ENCODE measurements at places on chromosomes 13 and 19.
A peak's percentile ranks its signal among the peaks of the same experiment; 100 is the strongest.

GRCh38 chr13:50891206-50891605 lies 18.4 kb upstream of the RNASEH2B start:
- DNase-seq = no peak

DNA sequence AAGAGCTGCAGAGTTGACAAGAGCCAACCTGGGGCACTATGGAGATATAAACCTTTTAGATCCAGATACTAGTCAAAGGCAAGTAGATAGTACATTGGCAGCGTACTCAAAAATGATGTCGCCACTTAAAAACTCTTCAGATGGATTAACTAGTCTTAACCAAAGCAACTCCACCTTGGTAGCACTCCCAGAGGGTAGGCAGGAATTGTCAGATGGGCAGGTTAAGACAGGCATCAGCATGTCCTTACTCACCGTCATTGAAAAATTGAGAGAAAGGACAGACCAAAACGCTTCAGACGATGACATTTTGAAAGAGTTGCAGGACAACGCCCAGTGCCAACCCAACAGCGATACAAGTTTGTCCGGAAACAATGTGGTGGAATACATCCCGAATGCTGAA lies 8.9 kb downstream of the ZNF507 start:
- no peak for DNase-seq

DNA sequence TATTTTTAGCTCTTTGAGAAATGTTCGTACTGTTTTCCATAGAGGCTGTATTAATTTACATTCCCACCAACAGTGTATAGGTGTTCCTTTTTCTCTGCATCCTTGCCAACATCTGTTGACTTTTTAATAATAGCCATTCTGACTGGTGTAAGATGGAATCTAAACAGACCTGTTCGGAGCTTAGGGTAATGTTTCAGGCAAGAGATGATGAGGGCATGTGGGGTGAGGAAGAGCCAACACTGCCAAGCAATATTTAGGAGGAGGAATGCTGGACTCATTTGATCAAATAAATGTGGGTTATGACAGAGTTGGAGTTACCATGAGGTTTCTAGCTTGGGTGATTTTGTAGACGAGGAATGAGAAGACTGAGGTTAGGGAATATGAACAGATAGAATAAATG lies 382.9 kb downstream of the KLF12 start:
- DNase-seq = no peak

DNA sequence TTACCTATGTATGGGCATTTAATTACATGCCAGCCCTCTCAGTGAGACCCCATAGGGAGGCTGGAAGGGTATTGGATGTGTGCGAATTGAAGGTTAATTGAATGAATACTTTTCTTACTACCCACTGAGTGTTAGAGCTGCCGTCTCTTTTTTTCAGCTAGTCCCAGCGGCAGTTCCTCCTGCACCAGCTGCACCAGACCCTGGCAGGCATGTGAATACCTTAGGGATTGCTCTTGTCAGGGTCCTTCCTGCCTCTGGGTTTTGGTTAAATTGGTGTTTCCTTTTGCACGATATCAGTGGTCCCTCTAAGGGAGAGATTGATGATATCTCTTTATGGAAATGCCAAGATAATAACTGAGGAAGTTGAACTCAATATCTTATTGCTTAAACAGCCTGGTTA lies 9.8 kb upstream of the CXCL17 start:
- DNase-seq = no peak

- no peak for DNase-seq
Measured at GRCh38 chr13:24764276-24764630, 284 bp downstream of the RNF17 start.

DNA sequence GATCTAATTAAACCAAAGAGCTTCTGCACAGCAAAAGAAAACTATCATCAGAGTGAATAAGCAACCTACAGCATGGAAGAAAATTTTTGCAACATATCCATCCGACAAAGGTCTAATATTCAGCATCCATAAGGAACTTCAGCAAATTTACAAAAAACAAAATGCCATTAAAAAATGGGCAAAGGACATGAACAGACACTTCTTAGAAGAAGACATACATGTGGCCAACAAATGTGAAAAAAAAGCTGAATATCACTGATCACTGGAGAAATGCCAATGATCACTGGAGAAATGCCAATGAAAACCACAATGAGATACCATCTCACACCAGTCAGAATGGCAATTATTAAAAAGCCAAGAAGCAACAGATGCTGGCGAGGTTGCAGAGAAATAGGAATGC lies 32.5 kb downstream of the ZNF582 start:
- no peak for DNase-seq

DNA sequence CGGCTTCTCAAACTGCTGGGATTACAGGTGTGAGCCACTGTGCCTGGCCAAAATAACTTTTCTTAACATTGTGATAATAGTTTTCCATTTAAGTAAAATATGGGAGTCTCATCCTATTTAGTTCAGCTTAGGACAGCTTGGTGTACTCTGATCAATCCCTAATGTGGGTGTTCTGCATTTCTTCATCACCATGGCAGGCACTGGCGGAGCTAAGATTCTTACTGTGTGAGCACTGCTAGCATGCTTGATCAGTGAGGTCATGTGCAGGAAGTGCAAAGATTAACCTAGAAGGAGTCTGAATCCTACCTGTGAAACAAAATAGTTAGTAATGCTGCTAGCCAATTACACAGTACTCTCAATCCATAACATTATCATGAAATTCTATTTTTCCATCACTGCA lies 1684.2 kb upstream of the SLC10A2 start:
- peak; percentile 15 for DNase-seq

GRCh38 chr13:67366533-67366932 lies 136.4 kb upstream of the PCDH9 start:
- peak; percentile 2 for DNase-seq

DNA sequence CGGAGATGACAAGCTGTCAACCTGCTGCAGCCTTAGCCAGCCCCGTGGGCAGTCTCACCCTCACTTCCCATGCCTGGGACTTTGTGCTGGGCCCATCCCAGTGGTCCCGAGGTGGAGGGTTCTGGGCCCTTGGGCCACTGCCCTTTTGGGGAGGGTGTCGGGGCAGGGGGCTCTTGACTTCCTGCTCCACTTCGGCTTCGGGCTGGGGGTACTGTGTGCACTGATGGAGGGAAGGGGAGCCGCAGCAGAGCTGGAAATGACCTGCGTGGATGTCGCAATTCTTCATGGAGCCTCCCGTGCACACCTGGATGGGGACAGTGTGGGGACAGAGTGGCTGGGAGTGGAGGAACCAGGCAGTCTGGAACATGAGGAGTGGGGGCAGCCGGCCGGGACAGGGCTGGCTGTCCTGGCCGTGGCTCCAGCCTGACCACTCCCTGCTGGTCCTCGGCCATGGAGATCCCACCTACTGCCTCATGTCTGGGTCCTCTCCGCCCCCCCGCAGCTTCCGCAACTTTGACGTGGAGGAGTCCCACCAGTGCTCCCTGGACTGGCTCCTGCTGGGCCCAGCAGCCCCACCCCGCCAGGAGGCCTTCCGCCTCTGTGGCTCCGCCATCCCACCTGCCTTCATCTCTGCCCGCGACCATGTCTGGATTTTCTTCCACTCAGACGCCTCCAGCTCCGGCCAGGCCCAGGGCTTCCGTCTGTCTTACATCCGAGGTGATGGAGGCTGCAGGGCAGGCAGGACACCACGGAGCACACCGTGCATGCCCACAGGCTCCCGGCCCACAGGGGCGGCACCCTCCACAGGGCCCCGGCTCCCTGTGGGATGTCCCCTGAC lies 10.2 kb downstream of the LRP3 start:
- no peak for DNase-seq

- no peak for DNase-seq
Measured at GRCh38 chr19:720345-721160, 11.8 kb downstream of the PALM start.

GRCh38 chr19:46717716-46718143 lies 816 bp upstream of the PRKD2 start:
- DNase-seq = no peak

DNA sequence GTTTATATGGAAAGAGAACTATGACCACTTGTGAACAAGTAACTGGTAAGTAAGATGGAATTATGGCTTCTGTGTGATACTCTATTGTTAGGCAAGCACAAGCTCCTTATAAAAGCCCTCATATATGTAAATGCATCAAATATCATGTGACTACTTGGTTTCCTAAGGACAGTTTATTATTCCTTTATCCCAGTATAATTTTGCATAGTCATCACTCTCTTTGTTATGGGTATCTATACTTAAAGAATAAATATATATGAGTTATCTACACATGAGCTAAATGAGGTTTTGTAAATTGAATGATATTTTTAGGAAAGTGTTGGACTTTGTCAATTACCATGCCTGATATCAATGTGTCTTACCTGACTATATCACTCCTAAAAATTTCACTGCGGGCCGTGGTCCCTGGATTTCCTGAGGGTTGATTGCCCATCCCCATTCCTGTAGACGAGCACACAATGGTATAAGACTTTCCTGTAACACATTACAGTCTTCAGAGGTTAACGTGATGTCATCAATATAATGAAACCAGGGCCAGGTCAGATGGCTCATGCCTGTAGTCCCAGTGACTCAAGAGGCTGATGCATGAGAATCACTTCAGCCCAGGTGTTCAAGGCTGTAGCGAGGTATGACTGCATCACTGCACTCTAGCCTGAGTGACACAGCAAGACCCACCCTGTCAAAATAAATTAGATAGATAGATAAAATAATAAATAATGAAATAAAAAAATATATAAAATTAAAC lies 20.7 kb downstream of the ZNF844 start:
- no peak for DNase-seq

DNA sequence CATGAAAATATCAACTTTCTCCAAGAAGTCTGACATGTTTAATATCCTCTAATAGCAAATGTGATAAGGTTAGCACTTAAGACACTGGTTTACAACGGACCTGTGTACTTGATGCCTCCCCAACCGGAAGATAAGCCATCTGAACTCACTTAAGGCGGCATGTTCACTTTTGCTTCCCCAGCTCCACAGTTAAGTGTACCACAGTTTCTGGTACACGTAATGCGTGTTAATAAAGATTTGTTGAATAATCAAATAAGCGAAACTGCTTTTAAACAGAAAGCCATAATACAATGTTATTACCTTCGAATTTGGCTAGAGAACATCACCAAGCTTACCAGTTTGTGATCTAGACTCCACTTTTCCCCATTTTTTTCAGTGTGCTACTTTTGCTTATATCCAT lies 1.4 kb upstream of the PAN3 start:
- DNase-seq = no peak

DNA sequence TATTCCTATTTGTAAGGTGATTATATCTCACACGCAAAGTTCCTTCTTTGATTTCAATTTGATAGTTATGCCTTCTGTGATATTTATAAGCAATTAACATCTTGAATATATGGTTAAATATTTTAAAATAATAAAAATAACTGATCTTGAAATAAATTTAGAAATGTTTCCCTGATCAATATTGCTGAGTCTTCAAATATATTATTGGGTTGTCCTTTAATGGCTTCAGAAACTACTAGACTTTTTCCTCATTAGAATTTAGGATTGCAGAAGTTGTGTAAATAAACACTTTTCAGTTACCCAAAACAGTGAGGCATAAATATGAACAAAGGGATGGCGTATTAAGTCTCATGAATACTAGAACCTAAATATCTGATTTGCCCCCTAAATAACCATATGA lies 252.3 kb upstream of the PRR20A start:
- no peak for DNase-seq

- DNase-seq = peak; percentile 8
Measured at GRCh38 chr19:19628501-19629134, 598 bp upstream of the LPAR2 start.

- DNase-seq = no peak
Measured at GRCh38 chr13:30346153-30346788, 38.9 kb upstream of the KATNAL1 start.

- DNase-seq = peak; percentile 95
Measured at GRCh38 chr13:111210544-111211469, 95.7 kb downstream of the ARHGEF7 start.

- DNase-seq = peak; percentile 13
Measured at GRCh38 chr19:5369962-5370367, 29.4 kb upstream of the PTPRS start.

DNA sequence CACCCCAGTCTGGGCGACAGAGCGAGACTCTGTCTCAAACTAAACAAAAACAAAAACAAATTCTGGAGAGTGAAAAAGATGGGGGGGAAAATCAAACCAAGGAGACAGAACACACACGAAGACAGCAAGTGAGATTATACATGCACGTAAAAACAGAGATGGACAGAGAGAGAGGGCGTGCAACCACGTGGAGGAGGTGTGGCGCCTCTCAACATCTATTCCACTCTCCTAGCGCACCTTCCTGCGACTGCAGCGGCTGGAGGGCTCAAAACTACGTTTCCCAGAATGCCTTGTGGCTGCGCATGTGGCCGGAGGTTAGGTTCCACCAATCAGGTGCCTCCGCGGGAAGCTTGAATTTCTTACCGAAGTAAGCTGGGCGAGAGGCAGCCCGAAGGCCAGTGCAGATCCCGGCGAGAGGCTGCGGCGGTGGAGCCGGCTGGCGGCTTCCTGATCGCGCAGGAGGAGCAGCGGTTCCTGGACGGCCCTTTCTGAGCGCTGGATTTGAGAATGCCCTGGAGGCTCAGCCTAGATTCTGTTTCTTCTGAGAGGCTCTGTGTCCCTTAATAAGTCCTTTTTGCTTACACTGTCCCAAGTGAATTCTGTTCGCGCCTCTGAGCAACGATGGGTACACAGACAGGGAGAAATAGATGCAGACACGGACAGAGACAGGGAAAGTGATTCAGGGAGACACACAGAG lies 13.1 kb upstream of the NANOS2 start:
- peak; percentile 88 for DNase-seq

GRCh38 chr19:2273356-2274184 lies 8.4 kb downstream of the PEAK3 start:
- peak; percentile 78 for DNase-seq

- DNase-seq = no peak
Measured at GRCh38 chr13:88601949-88602348, 930.8 kb downstream of the SLITRK5 start.

GRCh38 chr13:68895696-68896095 lies 1211.9 kb upstream of the ATXN8OS start:
- DNase-seq = no peak

GRCh38 chr13:54263868-54264267 lies 1235.3 kb downstream of the OLFM4 start:
- DNase-seq = no peak

- peak; percentile 53 for DNase-seq
Measured at GRCh38 chr13:110128546-110128945, 178.4 kb downstream of the COL4A1 start.

GRCh38 chr13:19158526-19159174 lies 23.0 kb downstream of the TUBA3C start:
- no peak for DNase-seq

DNA sequence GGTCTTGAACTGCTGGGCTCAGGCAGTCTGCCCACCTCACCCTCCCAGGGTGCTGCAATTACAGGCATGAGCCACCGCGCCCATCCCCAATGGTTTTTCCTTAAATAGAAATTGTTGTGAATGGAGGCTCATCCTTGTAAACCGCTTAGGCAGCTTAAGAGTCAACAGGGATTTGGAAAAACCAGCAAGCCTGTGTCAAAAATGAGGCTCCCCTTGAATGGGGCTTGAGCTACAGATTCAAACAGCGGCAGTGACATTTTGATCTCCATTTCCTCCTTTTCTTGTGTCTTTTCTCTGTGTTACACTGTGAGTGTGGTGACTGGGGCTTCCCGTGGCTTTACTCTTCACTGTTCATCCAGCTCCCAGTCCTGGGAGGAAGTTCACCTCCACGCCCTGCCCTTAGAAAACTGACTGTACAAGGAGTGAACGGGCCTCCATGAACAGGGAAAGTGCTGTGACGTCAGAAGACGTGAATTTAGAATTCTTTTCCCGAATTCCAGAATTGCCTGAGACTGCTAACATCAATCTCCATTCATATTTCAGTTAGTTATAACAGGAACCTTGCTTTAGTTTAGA lies 15.3 kb upstream of the RAB8A start:
- no peak for DNase-seq
